Fibroblast of lung (primary cell): ENCODE measurements at places on chromosomes 5 and 9.

GRCh38 chr5:137136991-137137632, 362.0 kb downstream of the SPOCK1 start:
- peak; percentile 82 for DNase-seq

- no peak for DNase-seq
Observed at GRCh38 chr5:146124580-146124979, 19.2 kb upstream of the PLAC8L1 start.

DNA sequence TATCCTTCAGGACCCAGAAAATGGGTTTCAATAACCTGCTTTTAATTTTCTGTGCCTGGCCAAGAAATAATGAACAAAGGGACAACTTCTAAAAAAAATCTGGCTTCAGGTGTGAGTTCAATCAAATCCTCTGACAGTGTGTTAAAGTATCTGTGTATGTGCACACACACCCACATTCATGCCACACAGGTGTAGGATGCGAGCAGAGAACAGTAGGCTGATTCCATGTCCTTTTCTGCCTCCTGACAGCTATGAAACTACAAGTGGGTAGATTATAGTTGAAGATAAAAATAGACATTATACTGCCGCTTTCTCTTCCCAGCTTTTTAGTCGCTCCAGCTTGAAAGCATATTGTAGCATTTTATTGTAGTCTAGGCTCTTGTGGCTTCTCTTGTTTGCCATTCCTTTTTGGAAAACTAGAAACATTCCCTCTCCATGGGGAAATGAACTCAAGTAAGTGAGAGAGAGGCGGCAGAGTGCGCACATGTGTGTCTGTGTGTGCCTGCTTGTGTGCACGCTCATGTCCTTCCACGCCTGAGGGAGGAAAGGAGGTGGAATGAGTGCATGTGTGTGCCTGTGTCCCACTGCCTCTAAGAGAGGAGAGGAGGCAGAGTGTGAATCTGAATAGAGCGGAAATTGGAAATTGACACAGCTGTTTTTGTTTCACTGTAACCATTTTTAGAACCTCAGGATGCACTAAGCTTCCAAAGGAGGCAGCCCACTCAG, 273.0 kb downstream of the ELAVL2 start:
- DNase-seq: no peak

DNA sequence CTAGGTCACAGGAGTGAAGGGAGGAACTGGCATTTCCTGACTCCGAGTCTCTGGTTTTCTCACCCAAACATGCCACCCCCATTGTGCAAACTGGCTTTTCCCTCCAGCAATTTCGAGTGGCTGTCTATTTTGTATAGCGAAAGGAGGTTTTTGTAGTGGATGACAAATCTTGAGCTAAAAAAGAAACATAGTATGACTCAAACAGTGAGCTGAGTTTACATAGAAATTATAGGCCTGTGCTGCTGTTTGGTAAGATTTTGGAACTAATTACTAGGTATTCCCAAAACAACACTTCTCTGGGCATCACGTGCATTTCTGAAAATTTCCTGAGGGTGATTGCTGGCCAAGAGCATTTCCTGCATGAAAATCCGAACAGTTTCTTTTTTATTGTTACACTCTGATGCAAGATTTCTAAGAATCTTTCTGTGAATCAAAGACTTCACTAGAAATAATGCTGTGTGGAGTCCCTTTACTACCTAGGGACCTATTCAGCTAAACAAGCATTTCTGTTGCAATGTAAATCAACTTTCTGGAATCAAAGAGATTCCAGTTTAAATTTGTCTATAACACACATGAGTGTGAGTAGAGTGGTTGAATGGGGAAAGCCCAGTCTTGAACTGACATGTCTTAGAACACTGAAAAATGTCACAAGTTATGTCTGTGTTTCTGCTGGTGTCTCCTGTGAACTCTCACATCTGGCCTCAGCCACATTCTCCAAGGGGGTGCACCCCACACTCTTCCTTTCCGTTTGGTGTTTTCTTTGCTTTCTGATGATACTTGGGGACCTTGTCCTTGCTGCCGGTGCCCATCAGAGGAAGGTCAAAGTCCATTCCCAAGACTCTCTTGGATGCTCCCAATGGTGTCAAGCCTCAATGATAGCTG, 33.3 kb upstream of the DAPK1 start:
- DNase-seq: peak; percentile 24

GRCh38 chr5:10584714-10585517, 21.0 kb downstream of the ANKRD33B start:
- DNase-seq: no peak

GRCh38 chr5:59178482-59178881, 595.6 kb downstream of the RAB3C start:
- DNase-seq: no peak

- DNase-seq: no peak
Observed at GRCh38 chr5:135654761-135655467, 76.1 kb upstream of the CXCL14 start.

DNA sequence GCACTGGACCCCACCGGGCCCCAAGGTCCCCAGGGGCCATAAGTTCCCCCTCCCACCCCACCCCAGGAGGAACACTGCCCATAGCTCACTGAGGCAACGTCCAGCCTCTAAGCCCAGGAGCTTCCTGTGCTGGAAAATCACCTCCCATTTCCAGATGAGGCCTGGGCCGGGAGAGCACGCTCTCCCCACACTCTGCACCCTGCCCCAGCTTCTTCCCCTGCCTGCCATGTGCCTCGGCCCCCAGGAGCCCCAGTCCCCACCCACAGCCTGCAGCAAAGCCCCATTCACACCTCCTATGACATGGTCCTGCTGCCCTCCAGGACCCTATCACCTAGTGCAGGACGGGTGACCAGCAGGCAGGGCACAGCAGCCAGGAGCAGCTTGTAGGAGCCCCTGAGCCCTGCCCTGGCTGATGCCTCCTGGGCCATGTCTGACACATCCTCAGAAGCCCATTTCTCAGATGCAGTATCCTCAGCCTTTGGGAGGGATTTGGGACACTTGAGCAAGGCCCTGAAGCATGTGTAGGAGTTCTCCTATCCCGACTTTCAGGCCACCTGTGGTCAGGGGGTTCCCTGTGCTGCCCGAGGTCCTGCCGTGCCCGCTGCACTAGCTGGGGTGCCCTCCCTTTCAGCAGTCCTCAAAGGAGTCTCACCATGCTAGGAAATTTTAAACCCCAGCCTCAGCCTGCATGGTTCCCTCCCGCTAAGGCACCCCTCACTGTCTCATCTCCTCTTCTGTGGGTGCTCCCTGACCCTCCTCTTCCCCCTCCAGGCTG, 119.4 kb upstream of the FOXD4L5 start:
- DNase-seq: no peak

DNA sequence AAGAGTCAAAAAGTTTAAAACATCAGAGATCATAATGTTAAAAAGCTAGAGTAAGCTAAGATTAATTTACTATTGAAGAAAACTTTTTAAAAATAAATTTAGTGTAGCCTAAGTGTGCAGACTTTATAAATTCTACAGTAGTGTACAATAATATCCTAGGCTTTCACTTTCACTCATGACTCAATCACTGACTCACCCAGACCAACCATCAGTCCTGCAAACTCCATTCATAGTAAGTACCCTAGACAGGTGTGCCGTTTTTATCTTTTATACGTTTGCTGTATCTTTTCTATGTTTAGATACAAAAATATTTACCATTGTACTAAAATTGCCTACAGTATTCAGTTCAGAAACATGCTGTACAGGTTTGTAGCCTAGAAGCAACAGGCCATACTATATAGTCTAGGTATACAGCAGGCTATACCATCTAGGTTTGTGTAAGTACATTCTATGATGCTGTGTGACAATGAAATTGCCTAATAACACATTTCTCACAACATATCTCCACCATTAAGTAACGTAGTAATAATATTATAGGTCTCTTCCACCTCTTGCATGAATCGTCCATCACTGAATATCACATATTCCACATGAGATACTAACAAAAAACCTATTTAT, 59.2 kb downstream of the MEGF9 start:
- peak; percentile 39 for DNase-seq

DNA sequence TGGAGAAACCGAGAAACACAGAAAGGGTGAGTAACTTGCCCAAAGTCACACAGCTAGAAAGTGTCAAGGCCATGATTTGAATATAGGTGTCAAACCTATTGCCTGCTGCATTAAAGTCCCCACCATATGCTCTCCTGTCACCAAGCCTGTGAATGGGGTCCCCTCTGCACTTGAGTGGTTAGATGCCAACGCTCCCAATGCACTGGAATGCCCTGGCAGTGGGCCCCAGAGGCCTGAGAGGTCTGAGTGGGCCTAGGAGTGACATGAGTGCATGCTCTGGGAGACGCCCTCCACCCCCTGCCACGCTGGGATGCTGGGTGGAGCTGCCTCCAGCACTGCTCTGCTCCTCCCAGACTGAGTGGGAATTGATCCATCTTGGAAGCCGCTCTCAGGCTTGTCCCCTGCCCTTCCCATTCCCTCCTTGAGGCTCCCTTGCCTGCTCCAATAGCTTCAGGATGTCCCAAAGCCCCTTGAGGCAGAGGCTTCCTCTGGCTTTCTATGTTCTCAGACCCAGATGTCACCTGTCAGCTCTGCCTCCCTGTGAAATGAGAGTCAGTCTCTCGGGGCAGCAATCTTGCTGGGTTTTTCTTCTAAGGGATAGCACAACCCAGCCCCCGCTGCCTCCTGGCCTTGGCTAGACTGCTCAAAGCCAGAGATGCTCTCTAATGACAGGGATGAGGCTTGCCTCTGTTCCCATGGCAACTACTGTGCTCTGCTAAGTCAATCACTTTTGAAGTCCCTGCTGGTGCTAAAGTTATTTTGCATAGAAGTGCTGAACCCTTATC, 6.6 kb upstream of the ARSI start:
- DNase-seq: no peak

GRCh38 chr5:142697356-142698255, 11.7 kb upstream of the FGF1 start:
- peak; percentile 47 for DNase-seq

DNA sequence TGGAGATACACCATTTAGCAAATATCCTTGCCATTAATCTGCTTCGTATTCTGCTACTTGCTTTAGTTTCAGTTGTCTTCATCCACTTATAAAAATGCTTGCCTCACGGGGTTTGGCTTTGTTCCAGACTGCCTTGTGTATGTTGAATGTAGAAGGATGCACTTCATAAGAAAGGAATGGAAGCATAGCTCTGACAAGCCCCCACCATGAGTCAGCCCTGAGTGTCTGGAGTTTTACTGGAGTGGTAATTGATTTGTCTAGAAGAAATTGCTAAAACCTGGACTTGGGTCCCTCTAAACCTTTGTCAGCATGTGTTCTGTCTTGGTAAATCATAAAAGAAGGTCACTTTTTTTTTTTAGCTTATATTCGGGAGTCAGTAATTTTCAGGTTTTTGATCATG, 4.6 kb downstream of the TEX48 start:
- peak; percentile 100 for DNase-seq

DNA sequence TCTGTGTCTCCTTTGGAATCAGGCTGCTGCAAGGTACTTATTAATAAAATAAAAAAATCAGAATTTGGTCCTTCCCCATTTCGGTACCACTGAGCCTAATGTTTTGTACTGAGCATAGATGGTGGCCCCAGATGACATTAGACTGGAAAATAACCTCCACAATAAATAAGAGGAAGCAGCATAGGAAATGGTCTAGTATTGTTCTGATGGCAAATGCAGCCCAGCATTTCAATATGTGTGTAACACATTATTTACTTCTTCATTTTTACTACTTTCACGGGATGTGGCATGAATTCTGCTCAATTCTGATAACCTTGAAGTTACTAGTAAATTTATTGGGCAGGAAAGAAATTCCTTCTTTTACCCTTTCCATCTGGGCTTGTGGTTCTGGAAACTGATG, 295.6 kb downstream of the ADGRV1 start:
- DNase-seq: no peak

- no peak for DNase-seq
Observed at GRCh38 chr9:117485176-117485575, 70.3 kb upstream of the ASTN2 start.

DNA sequence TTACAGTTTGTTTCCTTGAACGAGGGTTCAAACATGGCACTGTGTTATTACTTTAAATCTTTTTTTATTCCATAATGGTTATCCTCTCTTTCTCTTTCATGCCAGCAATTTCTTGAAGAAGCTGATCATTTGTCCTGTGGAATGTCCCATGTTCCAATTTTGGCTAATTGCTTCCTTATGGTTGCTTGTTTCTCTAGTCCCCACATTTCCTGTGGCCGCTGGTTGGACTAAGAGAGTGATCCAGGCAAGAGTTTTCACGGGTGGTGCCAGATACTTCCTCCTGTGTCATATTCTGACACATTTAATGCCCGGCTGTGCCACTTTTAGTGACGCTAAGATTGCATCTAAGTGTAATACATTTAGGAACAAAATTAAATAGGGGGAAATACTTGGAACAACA, 83.8 kb upstream of the FAM169A start:
- no peak for DNase-seq

- no peak for DNase-seq
Observed at GRCh38 chr9:127878652-127879390, 1.3 kb upstream of the AK1 start.

- DNase-seq: no peak
Observed at GRCh38 chr5:137753691-137754187, 424 bp downstream of the HNRNPA0 start.

DNA sequence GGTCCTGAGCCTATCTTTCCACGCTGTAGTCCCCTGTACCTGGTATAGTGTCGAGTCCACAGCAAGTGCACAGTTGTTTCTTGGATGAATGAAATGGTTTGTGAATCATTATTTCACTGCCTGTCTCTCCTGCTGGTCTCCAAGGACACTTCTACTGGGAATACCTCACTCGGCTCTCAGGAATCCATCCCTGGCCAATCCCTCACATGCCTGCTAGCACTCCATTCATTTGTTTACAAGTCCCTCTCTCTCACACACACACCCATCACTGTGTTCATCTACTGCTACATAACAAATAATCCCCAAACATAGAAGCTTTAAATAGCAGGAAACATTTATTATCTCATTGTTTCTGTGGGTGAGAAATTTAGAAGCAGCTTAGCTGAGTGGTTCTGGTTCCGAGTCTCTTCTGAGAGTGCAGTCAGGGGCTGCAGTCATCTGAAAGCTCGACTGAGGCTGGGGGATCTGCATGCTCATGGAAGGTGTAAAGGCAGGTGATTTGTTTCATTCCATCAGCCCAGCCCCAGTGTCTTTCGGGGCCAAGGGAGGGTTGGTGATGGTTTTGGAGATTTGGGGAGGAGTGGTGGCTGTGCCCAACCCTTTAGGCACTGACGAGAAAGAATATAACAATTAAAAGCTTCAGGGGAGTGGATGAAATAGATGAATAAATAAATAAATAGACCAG, 132.7 kb upstream of the IER5L start:
- DNase-seq: no peak

- DNase-seq: no peak
Observed at GRCh38 chr9:28853477-28853876, 1280.2 kb upstream of the C9orf72 start.
